Smooth muscle cell of the pulmonary artery (primary cell): ENCODE measurements at places on chromosomes 2 and 18. TPM values are rescaled to one million over a fixed set of nuclear protein-coding genes. Genes with fewer than 3 reads are reported as not detected.

The NIF3L1 gene
- 22.7 and 26.3 TPM in 2 replicates for total RNA-seq

The ANKRD53 gene
- total RNA-seq = 0.20 and 0.30 TPM in 2 replicates

The CCDC178 gene
- not detected in 2 replicates for total RNA-seq

The ZNF396 gene
- total RNA-seq = 1.9 and 3.5 TPM in 2 replicates

The GAL3ST2 gene
- 0.33 and 0.46 TPM in 2 replicates for total RNA-seq

The PPP1R1C gene
- total RNA-seq = 0.07 TPM in 1 of 2 replicates, not detected in the other

The ARHGAP15 gene
- 0.13 TPM in 1 of 2 replicates, not detected in the other for total RNA-seq

The ITGB6 gene
- 0.07 and 0.40 TPM in 2 replicates for total RNA-seq

The CXCR1 gene
- total RNA-seq = not detected in 2 replicates

The SH3RF3 gene
- 7.8 and 10.8 TPM in 2 replicates for total RNA-seq
